ENCODE measurements at places on chromosomes 12 and 14.

- DNase-seq, result no peak
- no peak overlapping the region for H3K27ac ChIP-seq
- H3K4me1 ChIP-seq, result no peaks in the 10 kb centered on the region
- no peaks in the 10 kb centered on the region for H3K27me3 ChIP-seq
- no peak overlapping the region for H3K4me3 ChIP-seq
- no peaks in the 10 kb centered on the region for H3K36me3 ChIP-seq
Observed at GRCh38 chr12:7602277-7602676, 63.4 kb downstream of the APOBEC1 start.

- peaks cover 10% of the 10 kb centered on the region for H3K36me3 ChIP-seq
- no peak overlapping the region for H3K4me3 ChIP-seq
- H3K27me3 ChIP-seq, result no peaks in the 10 kb centered on the region
Observed at GRCh38 chr12:108812324-108812723, 45.1 kb downstream of the SSH1 start.

- H3K27me3 ChIP-seq, result no peaks in the 10 kb centered on the region
- no peaks in the 10 kb centered on the region for H3K4me1 ChIP-seq
- H3K4me3 ChIP-seq, result no peak overlapping the region
- no peak overlapping the region for H3K27ac ChIP-seq
- H3K36me3 ChIP-seq, result no peaks in the 10 kb centered on the region
Observed at GRCh38 chr12:90905691-90906370, 49.1 kb downstream of the CCER1 start.

- H3K4me3 ChIP-seq, result no peak overlapping the region
- H3K27ac ChIP-seq, result no peak overlapping the region
- H3K27me3 ChIP-seq, result no peaks in the 10 kb centered on the region
- H3K36me3 ChIP-seq, result no peaks in the 10 kb centered on the region
- no peaks in the 10 kb centered on the region for H3K4me1 ChIP-seq
Observed at GRCh38 chr14:90140298-90140955, 78.6 kb downstream of the KCNK13 start.

DNA sequence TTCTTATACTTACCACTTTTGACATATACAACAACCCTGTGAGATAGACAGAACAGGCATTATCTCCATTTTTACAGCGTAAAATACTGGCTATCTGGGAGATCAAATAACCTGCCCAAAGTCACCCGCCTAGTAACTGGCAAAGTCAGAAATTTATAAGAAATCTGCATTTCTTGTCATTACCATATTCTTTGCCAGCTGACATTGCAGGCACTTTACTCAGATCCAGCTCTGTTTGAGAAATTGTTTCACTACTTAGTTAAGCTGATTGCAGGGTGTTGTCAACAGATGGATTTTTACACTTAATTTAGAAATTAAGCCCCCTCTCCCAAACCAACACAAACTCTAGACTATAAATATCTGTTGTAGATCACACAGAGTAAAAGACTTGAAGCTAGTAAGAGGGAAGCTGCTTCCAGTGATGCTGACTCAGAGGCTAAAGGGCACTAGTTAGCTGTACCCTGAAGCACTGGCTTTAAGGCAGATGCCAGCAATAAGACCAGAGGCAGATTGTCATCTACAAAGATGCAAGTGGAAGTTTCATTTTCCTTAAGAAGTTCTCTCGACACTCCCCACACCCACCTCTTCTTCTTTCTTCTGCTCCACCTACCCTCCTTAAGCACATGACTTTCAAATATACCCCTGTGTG, 153.1 kb downstream of the ANO6 start:
- no peak overlapping the region for H3K4me3 ChIP-seq
- no peaks in the 10 kb centered on the region for H3K4me1 ChIP-seq
- no peak for DNase-seq
- H3K36me3 ChIP-seq, result peaks cover 10% of the 10 kb centered on the region
- H3K27ac ChIP-seq, result no peak overlapping the region

DNA sequence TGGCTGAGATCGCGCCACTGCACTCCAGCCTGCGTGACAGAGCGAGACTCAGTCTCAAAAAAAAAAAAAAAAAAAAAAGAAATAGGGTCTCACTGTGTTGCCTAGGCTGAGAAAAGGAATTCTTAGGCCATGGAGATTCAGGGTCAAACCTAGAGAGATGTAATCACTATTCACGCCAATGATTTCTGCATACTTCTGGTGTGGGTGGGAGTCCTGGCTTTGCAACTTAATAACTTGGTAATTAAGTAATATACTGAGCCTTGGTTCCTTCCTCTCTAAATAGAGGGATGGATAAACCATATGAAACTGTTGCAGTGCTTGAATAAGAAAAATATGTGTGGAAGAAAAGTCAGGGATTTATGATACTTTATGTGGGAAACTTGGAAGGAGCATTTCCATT, 2.7 kb downstream of the ZNF410 start:
- no peak overlapping the region for H3K4me3 ChIP-seq
- H3K27me3 ChIP-seq, result no peaks in the 10 kb centered on the region
- H3K27ac ChIP-seq, result no peak overlapping the region
- no peak for DNase-seq
- H3K4me1 ChIP-seq, result peaks cover 35% of the 10 kb centered on the region

GRCh38 chr14:52124791-52125684, 56.2 kb upstream of the NID2 start:
- H3K36me3 ChIP-seq, result no peaks in the 10 kb centered on the region
- peaks cover 11% of the 10 kb centered on the region for H3K4me1 ChIP-seq
- no peaks in the 10 kb centered on the region for H3K27me3 ChIP-seq

GRCh38 chr12:76551482-76551888, 8.1 kb downstream of the OSBPL8 start:
- H3K4me3 ChIP-seq, result no peak overlapping the region
- no peak for DNase-seq
- H3K27me3 ChIP-seq, result no peaks in the 10 kb centered on the region
- peaks cover 33% of the 10 kb centered on the region for H3K4me1 ChIP-seq
- H3K27ac ChIP-seq, result no peak overlapping the region

DNA sequence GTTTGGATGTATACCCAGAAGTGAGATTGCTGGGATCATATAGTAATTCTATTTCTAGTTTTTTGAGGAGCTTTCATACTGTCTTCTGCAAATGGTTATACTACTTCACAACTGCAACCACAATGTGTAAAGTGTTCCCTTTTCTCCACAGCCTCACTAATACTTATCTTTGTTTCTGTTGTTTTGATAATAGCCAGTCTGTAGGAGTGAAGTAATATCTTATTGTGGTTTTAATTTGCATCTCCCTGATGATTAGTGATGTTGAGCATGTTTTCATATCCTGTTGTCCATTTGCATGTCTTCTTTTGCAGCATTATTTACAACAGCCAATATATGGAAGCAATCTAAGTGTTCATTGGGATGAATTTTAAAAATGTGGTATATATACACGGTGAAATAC, 29.9 kb downstream of the GABARAPL1 start:
- H3K4me1 ChIP-seq, result peaks cover 7% of the 10 kb centered on the region
- no peaks in the 10 kb centered on the region for H3K36me3 ChIP-seq
- H3K4me3 ChIP-seq, result no peak overlapping the region
- DNase-seq, result no peak
- H3K27ac ChIP-seq, result no peak overlapping the region

- H3K4me3 ChIP-seq, result no peak overlapping the region
- no peaks in the 10 kb centered on the region for H3K27me3 ChIP-seq
Observed at GRCh38 chr14:53570411-53571387, 385.9 kb downstream of the BMP4 start.

- no peak overlapping the region for H3K27ac ChIP-seq
- peaks cover 9% of the 10 kb centered on the region for H3K27me3 ChIP-seq
- H3K4me1 ChIP-seq, result 0 out of 2 replicates have a peak, but pooled peaks cover 12% of the 10 kb centered on the region
- no peak overlapping the region for H3K4me3 ChIP-seq
- peak; percentile 58 for DNase-seq
Observed at GRCh38 chr12:10740182-10740581, 17.1 kb upstream of the YBX3 start.

DNA sequence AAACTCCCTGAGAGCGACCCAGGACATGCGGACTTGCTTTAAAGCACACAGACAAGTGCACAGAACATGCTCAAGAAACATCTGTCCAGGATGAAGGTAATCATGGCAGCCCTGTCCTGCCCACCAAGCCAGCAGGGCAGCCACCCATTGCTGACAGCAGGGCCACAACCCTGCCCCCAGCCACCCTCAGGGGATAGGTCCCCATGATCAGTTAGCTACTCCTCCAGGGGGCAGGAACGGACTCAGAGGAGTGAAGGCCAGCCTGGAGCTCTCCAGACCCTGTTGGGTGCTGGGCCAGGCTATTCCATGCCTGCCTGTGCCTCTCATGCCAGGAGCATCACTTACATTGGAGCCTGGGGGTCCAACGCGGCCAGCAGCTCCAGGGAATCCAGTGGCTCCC, 15.8 kb downstream of the TMEM106C start:
- DNase-seq, result no peak
- 0 out of 3 replicates have a peak, but pooled peaks cover 4% of the 10 kb centered on the region for H3K27me3 ChIP-seq
- H3K4me1 ChIP-seq, result peaks cover 13% of the 10 kb centered on the region
- H3K4me3 ChIP-seq, result no peak overlapping the region
- H3K27ac ChIP-seq, result no peak overlapping the region

DNA sequence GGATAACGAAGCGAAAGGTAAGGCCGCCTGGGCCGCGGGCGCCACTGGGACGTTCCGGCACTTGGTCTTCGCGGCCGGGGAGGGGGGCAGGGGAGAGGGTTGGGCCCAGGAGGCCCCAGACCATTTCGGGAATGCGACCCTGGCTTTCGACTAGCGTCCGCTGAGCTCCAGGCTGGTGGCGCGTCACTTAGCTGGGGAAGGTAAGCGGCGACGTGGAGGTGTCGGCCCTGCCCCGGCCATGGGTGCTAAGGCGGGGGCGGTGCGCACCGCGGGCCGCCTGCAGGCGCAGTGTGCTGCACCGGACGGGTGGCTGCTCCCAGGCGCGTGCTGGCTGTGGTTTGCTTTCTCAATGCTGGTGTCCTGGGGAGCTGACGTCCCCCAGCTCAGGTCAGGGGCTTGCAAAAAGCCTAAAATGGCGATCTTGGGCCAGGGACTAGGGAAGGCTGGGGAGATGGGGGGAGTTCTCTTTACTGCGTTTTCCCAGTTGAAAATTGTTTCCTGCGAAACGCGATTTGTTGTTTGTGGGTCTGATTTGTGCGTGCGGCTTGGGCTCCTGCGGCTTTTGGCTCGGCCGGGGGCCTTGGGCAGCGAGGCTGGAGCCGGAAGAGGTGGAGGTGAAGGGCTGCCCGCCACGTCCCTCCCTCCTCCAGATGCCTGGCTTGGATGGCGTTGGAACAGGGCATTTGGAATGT, 1.2 kb downstream of the HOXC10 start:
- peaks cover 34% of the 10 kb centered on the region for H3K4me1 ChIP-seq
- H3K27me3 ChIP-seq, result peaks cover 42% of the 10 kb centered on the region
- H3K36me3 ChIP-seq, result no peaks in the 10 kb centered on the region

- no peak for DNase-seq
- no peaks in the 10 kb centered on the region for H3K27me3 ChIP-seq
- no peak overlapping the region for H3K27ac ChIP-seq
Observed at GRCh38 chr12:10223208-10223607, 10.5 kb downstream of the GABARAPL1 start.

GRCh38 chr12:56061982-56062381, 18.0 kb upstream of the ERBB3 start:
- H3K4me3 ChIP-seq, result no peak overlapping the region
- H3K27me3 ChIP-seq, result no peaks in the 10 kb centered on the region
- DNase-seq, result no peak
- H3K27ac ChIP-seq, result no peak overlapping the region
- no peaks in the 10 kb centered on the region for H3K4me1 ChIP-seq

GRCh38 chr12:43968736-43969135, 132.9 kb downstream of the TMEM117 start:
- no peak for DNase-seq
- no peak overlapping the region for H3K27ac ChIP-seq
- no peaks in the 10 kb centered on the region for H3K27me3 ChIP-seq
- H3K4me1 ChIP-seq, result peaks cover 11% of the 10 kb centered on the region
- H3K36me3 ChIP-seq, result no peaks in the 10 kb centered on the region

GRCh38 chr12:111182382-111182781, 186.5 kb downstream of the PHETA1 start:
- H3K27ac ChIP-seq, result no peak overlapping the region
- peaks cover 1% of the 10 kb centered on the region for H3K27me3 ChIP-seq
- H3K36me3 ChIP-seq, result no peaks in the 10 kb centered on the region
- DNase-seq, result no peak

DNA sequence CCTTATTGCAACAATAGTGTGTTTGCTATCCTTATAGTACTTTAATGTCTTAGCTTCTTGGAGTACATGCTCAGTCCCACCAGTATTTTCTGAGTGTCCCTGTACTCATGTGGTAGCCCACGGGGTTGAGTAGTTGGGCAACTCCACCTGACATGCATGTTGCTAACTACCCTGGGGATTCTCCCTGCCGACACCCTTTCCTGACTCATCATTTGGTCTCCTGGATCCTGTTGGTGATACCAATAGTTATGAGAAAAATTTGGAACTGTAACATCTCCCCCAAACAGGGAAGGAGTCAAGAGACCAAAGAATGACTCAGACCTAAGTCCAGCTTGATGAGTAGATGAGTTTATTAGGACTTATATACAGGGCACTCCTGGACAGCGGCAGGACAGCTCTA, 101.6 kb downstream of the BRMS1L start:
- no peak for DNase-seq
- H3K27me3 ChIP-seq, result peaks cover 4% of the 10 kb centered on the region
- no peak overlapping the region for H3K4me3 ChIP-seq
- no peak overlapping the region for H3K27ac ChIP-seq
- no peaks in the 10 kb centered on the region for H3K4me1 ChIP-seq

DNA sequence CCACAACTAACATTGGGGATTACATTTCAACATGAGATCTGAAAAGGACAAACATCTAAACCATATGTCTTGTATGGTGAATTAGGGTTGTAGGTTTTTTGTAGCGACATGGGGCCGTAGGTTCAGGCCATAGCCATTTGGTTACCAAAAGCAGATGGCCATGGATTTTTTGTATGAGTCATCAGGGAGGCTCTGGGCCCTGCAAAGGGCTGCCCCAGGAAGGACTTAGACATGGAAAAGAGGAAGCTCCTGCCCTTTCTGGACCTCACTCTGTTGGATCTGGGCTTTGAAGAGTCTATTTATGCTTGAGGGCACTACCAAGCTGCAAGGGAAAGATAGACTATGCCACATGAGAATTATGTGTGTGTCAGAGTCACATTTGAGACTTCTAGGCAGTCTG, 89.3 kb upstream of the DHRS4 start:
- H3K4me3 ChIP-seq, result no peak overlapping the region
- H3K27me3 ChIP-seq, result peaks cover 13% of the 10 kb centered on the region
- no peaks in the 10 kb centered on the region for H3K36me3 ChIP-seq
- peaks cover 11% of the 10 kb centered on the region for H3K4me1 ChIP-seq

DNA sequence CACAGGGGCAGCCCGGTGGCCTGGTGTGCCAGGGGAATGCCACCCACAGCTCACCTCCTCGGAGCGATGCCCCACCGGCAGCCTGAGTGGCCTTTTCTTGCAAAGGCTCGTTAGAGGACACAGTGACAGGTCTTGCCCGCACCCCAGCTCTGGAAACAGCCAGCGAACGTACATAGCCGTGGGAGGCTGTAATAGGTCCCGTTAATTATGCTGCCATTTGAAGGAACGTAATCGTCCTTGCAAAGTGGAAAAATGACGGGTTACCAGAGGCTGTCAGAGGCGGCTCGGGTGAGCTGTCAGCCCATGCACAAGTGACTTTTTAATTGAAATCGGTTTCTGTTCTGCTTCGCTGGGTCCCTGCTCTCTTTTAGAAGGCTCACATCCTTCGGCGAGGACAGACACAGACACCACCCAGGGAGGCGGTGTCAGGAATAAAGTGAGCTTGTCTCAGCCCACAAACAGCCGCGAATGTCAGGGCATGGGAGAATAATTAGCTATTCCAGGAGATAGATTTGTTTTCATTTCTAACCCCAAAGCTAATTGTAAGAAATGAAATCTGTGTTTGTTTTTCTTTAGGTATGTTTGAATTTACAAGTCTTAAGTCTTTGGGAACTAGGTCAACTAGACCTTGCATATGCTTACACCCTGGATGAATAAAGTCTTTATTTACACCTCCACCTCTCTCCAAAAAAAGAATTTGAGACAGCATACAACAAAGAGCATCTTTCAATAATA, 77.2 kb upstream of the RFLNA start:
- no peaks in the 10 kb centered on the region for H3K36me3 ChIP-seq
- no peak for DNase-seq
- H3K27me3 ChIP-seq, result peaks cover 15% of the 10 kb centered on the region
- no peak overlapping the region for H3K27ac ChIP-seq
